Stimulated activated CD8-positive, alpha-beta memory T cell treated with anti-CD3 and anti-CD28 coated beads, Interleukin-12 subunit alpha, Interleukin-12 subunit beta, amount 100 ng/mL, for 4 hours (primary cell): ENCODE measurements at places on chromosomes 12 and 14.

DNA sequence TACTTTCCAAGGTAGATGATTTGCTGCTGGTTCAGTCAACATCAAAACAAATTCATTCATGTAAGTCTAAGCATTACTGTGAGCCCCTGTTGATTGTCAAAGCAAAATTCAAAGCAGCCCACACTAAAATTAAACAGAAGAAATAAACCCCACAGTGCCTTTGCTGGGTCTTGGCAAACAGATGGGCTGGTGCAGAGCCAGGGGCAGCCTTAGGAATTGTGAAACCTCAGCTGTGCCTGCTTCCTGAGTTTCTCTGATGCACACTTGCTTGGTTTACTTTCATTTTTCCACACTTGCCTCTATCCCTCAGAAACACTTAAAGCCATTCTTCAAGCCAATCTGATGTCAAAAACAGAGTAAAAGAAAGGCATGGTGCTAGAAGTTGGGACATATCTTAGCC lies 6.6 kb upstream of the PLEKHG7 start:
- DNase-seq, result no peak

GRCh38 chr12:106918746-106919145 lies 37.0 kb upstream of the TMEM263 start:
- DNase-seq, result no peak

DNA sequence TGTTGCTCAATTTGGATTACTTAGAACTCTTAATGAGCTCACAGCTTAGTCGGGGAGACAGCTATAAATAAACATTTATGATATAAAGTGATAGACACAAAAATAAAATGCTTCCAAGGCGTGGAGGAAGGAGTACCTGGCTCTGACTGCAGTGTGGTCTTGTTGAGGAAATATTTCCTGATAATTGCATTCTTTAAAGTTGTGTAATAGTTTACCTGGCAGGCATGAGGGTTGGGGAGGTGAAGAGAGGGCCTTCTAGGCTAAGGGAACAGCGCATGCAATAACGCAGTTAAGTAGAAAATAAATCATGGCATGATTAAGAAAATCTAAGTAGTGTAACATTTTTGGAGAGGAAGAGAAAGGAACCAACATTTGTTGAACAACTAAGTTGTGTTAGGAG lies 260.5 kb upstream of the ATP2B1 start:
- DNase-seq, result no peak

DNA sequence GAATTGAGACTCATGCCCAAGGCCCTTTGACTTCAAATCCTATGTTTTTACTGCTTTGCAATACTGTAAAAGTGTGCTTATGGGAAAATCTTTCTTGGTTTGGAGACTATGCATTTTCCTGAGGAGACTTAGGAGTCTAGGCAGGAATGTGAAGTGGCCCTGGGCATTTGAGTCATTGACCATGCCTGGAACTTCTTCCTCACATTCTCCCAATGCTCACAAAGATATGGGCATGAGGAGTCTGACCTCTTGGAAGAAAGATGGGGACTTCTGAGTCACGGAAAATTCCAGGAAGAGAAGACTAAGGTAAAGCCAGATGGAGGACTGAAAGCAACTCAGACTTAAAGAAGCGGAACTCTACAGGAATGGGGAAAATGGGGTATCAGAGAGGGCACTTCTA lies 38.2 kb upstream of the ZNF641 start:
- no peak for DNase-seq

DNA sequence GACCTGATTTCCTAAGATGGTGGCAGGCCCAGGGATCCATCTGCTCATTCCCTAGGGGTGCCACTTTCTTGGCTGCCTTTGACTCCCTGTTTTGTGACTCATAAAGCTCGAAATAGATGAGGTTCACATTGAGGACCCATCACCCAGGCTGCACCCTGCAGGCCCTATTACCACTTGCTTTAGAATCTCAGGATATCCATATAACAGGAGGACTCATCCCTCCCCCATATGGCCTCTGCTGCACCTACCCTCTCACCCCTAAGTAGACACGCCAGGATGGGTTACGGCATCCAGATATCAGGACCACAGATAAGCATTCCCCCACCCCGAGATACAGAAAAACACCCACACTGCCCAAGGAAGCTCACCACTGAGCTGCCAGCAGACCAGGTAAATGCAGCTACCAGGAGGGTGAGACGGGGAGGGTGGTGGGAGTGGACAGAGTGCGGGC lies 155.7 kb downstream of the DPF3 start:
- DNase-seq, result no peak

DNA sequence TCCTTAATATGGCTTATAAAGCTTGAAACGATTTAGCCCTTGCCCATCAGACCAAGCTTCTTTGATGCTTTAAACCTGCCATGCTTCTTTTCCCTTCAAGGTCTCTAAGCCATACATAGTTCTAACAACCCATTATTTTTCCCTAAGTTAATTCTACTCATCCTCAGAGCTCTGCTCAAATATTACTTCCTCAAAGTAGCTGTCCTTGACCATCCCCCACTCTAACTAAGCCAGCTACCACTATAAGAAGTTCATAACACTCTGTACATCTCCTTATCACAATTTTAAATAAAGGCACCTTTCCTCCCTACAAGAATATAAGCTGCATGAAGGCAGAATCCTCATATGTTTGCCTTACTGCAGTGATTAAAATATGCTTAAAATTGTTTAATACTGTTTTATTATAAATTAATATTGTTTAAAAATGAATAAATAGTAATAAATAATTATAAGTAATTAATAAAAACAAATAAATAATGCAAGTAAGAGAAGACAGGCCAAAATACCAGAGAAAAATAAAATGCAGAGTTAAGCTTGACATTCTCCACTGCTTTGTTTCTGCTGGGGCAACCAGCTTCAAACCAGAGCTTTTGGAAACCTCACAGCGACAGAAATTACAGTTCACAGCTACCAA lies 76.8 kb downstream of the NUMB start:
- DNase-seq, result no peak
